HepG2 (cell line): ENCODE measurements at places on chromosomes 1 and 21.

DNA sequence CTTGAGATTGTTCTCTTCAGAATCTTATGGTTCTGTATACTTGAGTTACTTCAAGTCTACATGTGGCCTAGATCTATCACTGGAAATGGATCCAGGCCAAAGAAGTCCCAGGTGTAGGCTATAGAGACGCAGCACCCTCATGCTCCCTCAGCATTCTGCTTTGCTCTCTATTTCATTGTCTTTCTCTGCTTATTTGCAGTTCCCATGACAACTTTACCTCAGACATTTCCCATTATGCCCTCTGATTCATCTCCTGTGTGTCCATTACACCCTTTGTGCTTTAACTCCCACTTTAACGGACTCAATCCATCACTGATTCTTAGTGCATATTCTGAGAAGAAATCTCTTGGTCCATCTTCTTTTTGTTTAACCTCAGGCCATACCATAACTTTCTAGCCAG, 236.9 kb upstream of the NRIP1 start:
- peak; percentile 2 for DNase-seq

- DNase-seq = no peak
These were observed 113.0 kb upstream of the VAV3 start for GRCh38 chr1:108077991-108078390.

GRCh38 chr1:150613061-150613920, 16.1 kb downstream of the ENSA start:
- DNase-seq = peak; percentile 79

DNA sequence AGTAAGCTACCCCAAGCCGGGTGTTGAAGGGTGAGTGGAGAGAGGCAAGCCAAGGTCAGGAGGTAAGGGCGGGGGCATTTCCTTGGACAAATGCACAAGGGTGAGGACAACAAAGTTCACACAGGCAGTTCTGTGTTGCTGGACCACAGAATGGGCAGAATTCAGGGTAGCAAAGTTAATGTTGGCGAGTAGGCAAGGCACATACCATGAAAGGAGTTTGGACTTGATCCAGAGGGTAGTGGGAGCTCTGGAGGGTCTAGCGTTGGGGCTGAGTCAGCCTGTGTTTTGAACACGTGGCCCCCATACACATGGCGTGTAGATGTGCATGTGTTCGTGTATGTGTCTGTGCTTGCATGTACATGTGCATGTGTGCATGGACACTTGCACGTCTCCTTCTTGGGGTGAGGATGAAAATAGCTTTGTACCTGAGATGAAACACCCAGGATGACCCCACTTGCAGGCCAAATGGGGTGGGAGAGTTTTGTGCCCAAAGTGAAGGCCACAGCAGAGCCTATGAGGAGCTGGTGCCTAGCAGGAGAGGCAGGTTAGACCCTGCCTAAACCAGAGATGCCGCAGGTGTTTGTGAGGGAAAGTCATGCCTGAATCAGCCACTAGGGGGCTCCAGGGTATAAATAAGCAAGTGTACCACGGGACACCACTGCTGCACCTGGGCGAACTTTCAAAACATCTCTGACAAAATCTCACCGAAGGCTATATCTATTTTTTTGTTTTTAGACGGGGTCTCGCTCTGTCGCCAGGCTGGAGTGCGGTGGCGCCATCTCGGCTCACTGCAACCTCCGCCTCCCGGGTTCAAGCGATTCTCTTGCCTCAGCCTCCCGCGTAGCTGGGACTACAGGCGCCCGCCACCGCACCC, 21.8 kb downstream of the SLC27A3 start:
- peak; percentile 65 for DNase-seq

DNA sequence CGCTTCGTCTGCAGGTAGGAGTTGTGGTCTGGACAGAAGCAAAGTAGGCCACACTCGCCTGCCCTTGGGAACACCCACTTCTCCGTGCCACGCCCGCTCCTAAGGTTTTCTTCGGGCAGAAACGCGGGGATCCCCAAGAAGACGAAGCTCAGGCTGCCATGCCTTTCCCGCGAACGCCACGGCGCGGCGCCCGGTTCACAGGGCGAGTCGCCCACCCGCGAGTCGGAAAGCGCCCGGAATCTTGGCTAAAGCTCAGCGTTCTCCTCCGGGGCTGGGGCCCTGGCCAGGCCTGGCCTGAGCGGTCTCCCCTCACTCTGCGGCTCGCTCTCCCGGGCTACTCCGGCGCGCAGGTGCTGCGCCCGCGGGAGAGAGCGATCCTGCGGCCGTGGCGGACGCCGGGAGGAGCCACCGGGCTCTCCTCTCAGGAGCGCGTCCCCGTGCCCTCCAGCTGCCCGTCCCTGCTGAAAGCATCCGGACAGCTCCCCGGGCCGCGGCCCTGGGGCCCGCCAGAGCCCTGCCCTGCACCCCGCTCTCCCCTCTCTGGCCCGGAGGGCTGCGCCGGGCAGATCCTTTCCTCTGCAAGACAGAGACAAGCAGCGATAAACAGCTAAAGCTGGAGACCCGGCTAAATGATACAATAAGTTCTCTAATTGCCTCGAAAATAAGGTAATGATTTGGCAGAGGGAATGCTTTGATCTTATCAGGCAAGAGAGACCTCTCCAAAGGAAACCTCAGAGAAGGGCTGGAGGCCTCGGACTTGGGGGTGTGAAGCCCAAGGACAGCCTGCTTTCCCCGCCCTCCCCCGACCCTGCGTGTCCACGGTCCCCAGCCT, 6.7 kb upstream of the WNT2B start:
- peak; percentile 7 for DNase-seq

DNA sequence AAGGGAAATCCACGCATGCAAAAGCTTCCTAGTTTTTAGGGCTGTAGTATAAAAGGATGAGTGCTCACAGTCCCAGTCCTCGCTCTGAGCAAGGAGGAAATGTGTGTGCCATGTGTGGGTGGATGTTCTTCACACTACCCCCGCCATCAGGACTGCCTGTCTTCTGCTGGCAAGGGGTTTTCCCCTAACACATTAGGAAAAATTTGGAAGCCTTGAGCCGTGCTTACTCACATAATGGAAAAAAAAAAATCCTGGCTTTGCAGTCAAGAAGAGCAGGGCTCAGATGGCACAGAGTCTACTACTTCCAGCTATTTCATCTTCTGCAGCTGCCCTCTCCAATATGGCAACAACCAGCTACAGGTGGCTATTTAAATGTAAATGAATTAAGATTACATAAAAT, 363.1 kb downstream of the PLPP3 start:
- no peak for DNase-seq

- DNase-seq = no peak
These were observed 213.4 kb downstream of the DISC1 start for GRCh38 chr1:231839999-231840398.

GRCh38 chr1:206778031-206778430, 5.7 kb upstream of the IL10 start:
- no peak for DNase-seq

DNA sequence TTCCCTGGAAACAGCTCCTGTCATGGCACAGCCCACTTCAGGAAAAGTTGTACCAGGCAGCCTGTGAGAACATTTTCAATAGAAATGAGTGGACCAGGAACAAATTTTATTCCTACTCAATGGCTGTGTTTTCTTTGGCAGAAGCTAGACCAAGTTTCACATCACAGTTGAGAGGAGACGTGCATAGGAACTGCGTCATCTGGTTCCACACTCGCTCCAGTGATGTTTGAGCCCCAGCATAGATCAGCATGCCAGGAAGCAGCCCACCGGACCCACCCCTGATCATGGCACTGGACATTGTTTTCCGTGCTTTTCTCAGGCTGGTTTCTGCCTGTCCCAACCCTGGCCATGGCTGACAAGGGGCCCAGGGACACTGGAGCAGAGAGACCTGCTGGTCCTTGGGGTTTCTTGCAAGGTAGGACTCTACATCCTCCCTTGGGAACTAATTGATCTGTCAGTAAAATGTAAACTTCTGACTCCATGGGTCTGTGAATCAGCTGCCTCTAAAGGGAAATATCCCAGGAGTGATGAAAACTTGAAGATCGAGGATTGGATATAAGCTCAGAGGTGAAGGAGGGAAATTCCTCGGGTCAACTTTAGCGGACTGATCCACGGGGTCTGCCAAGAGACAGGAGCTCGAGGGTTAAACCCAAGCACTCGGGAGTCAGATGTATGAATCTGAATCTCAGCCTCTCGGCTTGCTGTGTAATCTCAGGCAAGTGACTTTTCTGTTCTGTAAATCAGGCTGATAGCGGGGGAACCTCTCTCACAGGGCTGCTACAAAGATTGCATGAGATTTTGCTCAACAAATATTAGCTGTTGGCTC, 35.7 kb downstream of the NEK2 start:
- no peak for DNase-seq

DNA sequence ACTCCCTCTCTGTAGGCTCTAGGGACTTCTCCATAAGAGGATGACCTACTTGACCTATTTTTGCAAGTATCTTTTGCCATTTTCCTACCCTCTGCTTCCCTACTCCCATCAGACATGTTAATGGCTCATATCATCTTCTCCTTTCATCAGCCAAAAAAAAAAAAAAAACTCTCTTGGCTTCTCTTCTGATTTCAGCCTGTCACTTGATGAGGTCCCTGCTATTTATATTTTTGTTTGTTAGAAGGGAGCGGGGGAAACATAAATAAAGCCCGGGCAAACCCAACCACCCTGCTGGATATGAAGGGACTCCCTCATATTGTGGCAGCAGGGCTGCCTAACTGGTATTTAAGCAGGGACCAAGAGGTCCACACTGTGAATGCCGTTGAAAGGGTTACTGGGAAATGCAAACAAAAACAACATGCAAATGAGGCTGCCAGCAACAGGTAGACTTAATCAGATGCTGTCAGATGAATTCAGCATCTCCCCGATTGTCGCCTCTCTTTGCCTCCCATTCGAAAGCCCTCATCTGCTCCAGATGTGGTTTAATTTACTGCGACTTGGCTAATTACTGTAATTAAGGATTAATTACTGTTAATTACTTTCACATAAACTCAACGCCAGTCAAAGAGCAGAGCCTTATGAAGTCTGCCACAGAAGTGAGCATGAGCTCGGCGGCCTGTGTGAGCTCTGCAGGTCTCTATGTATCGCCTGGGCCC, 172.3 kb downstream of the PBX1 start:
- DNase-seq = no peak

DNA sequence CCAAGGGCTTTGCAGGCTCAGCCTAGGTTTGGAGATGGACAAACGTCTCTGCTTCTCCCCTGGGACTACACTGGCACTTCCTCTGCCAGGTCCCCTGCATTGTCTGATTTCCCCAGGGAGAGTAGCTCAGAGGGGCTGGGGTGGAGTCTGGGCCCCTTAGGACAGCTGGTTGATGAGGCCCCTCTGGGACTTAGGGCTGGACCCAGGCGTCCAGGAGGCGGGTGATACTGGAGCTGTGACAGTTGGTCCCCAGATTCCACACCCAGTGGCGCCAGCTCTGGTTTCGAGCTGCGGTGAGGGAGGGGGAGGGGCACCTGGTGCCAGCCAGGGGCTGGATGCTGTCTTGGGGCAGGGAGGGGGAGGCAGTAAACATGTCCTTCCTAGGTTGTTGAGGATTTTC, 7.4 kb upstream of the MEX3A start:
- DNase-seq = no peak

- DNase-seq = no peak
These were observed 78.4 kb upstream of the DNAJC6 start for GRCh38 chr1:65230731-65231481.

DNA sequence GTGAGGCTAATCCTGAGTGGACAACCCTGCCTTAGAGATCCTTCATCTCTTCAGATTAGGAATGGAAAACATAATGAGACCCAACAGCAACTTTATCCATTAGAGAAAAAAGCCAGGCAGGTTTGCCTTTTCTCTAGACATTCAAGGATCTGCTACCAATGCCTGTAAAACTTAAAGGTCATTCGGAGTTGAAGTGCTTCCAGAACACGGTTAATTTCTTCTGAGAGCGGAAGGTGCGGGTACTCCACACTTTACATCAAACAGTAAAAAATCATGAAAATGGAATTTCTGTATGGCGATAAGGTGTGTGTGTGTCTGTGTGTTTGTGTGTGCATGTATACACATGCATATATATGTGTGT, 65.2 kb upstream of the PRKACB start:
- no peak for DNase-seq

- DNase-seq = peak; percentile 73
These were observed 11.0 kb upstream of the LMX1A start for GRCh38 chr1:165367375-165367993.

GRCh38 chr1:244654108-244655038, 1.4 kb downstream of the DESI2 start:
- DNase-seq = no peak

GRCh38 chr1:162973381-162973795, 95.8 kb upstream of the RGS4 start:
- DNase-seq = no peak

DNA sequence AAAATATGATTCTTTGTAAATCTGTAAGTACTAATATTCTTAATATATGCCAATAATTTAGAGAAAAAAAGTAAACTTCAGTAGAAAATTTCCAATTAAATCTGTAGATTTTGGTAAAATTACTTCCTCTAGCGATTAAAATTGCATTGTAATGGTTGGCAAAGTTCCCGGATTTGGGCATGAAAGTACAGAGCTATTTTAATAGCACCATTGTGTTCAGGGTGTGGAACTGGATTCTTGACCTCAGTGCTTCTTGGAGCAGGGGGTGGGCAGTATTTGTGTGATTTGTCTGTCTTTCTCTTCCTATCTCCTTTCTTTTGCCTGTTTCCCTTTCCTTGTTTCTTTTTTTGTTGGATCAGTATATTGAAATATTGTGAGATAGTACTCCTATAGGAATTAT, 72.1 kb downstream of the DNM3 start:
- peak; percentile 5 for DNase-seq

- DNase-seq = no peak
These were observed 165.9 kb downstream of the SDCCAG8 start for GRCh38 chr1:243421784-243422183.

DNA sequence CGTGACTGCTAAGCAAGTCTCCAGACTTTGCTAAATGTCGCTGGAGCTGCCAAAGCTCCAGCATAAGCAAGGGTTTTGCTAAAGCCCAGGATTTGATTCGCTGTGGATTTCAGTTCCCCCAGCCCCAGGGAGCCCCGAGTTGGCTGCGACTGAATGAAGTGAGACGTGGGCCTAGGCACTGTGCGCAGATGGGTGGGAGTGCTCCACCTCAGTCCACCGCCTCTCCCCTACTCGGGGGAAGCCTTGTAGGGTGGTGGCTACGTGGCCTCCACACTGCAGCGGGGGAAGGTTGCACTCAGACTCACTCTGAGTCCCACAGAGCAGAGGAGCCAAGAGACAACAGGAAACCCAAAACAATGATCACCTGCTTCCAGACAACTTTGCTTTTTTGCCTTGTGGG, 397.8 kb upstream of the VAMP3 start:
- no peak for DNase-seq
